ENCODE measurements at places on chromosomes 4 and X. TPM values are rescaled to one million over a fixed set of nuclear protein-coding genes. Genes with fewer than 3 reads are reported as not detected.

SMR3B gene
- not detected for total RNA-seq

FGB gene
- not detected for total RNA-seq

SPANXB1 gene
- not detected for total RNA-seq

MSX1 gene
- total RNA-seq = 4.5 TPM

NAP1L2 gene
- 4.6 TPM for total RNA-seq

OPN1LW gene
- total RNA-seq = not detected

LEF1 gene
- total RNA-seq = 1.8 TPM

MMGT1 gene
- total RNA-seq = 26.2 TPM
